ENCODE measurements at places on chromosomes 12 and 14. TPM values are rescaled to one million over a fixed set of nuclear protein-coding genes. Genes with fewer than 3 reads are reported as not detected.
A peak's percentile ranks its signal among the peaks of the same experiment; 100 is the strongest.

DNA sequence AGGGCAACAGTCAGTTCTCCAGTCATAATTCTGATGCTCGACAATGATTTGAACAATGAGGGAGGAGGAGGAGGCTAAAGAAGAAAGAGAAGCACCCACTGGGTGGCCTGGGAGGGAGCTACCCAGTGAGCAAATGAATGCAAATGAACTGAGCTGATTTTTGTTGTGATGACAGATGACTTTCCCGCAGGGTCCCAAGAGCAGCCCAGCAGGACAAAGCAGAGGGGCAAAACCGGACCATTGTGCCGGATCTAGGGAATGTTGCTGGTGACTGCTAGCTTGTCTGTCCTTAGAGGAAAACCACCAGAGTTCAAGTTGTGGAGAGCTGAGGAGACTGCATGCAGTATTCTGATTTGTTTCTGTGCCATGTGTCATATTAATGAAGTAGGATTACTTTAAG, 162.8 kb downstream of the MON2 start:
- no peaks in the 10 kb centered on the region for H3K4me1 ChIP-seq
- H3K27me3 ChIP-seq = peaks cover 71% of the 10 kb centered on the region
- no peak overlapping the region for H3K4me3 ChIP-seq
- H3K27ac ChIP-seq = no peak overlapping the region

DNA sequence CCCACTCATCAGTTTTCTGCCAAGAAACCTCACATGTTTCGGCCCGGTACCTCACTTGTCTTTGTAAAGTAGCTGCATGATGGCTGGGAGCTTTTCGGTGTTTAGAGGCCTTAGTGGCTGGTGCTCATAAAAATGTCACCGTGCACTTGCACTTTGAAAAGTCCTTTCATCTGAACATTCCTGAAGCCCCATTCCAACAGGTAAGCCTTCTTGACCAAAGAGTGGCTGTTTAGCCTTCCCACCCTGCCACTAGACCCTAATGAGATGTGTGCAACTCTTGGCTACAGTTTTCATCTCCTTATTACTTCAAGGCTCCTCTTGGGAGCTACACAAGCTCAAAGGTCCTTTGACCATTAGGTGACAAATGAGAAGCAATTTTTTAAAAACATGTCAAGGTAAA, 135.2 kb downstream of the HMGA2 start:
- no peaks in the 10 kb centered on the region for H3K4me1 ChIP-seq
- DNase-seq = no peak
- H3K27me3 ChIP-seq = peaks cover 21% of the 10 kb centered on the region
- H3K4me3 ChIP-seq = no peak overlapping the region
- no peak overlapping the region for H3K27ac ChIP-seq
- H3K36me3 ChIP-seq = no peaks in the 10 kb centered on the region

DNA sequence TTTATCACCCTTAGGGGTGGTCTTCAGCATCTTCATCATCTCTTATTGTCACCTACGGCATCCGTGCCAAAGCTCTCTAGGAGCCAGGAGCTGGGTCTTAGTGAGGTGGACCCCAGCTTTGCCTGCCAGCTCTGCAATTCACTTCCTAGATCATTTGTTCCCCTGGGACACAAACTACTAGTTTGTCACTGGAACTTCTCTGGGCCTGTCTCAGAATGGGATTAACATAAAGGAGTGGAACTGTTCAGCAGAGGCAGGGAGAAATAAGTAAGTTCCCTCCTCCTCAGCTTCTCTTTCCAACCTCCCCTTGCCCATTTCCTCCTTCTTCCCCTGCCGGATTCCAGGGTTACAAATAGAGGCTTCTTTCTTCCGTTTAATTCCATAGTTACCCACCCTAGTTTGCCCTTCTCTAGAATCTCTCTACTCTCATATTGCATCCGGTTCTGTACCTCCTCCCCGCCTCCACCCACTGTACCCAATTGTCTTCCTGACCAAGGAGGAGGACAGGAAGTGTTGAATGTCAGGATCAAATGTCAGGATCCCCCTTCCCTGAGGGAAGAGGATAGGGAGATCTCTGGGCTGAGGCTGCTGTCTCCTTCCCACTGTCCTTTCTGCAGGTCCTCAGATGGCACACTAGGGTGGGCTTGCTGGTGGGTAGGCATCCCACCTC, 25.0 kb downstream of the LARP4 start:
- H3K27me3 ChIP-seq = no peaks in the 10 kb centered on the region
- H3K36me3 ChIP-seq = peaks cover 10% of the 10 kb centered on the region
- H3K27ac ChIP-seq = no peak overlapping the region
- peaks cover 8% of the 10 kb centered on the region for H3K4me1 ChIP-seq
- H3K4me3 ChIP-seq = no peak overlapping the region
- DNase-seq = no peak

- H3K4me1 ChIP-seq = no peaks in the 10 kb centered on the region
- H3K36me3 ChIP-seq = peaks cover 7% of the 10 kb centered on the region
- no peak for DNase-seq
- H3K27me3 ChIP-seq = no peaks in the 10 kb centered on the region
Observed at GRCh38 chr12:89411846-89412245, 59.5 kb upstream of the DUSP6 start.

GRCh38 chr14:88348546-88348945, 25.5 kb upstream of the KCNK10 start:
- no peaks in the 10 kb centered on the region for H3K36me3 ChIP-seq
- DNase-seq = no peak
- H3K27me3 ChIP-seq = peaks cover 3% of the 10 kb centered on the region
- no peak overlapping the region for H3K4me3 ChIP-seq
- no peak overlapping the region for H3K27ac ChIP-seq

- H3K27ac ChIP-seq = no peak overlapping the region
- no peaks in the 10 kb centered on the region for H3K4me1 ChIP-seq
- no peak for DNase-seq
- H3K27me3 ChIP-seq = peaks cover 3% of the 10 kb centered on the region
- H3K36me3 ChIP-seq = no peaks in the 10 kb centered on the region
- H3K4me3 ChIP-seq = no peak overlapping the region
Observed at GRCh38 chr12:155006-155405, 59.0 kb downstream of the SLC6A12 start.

DNA sequence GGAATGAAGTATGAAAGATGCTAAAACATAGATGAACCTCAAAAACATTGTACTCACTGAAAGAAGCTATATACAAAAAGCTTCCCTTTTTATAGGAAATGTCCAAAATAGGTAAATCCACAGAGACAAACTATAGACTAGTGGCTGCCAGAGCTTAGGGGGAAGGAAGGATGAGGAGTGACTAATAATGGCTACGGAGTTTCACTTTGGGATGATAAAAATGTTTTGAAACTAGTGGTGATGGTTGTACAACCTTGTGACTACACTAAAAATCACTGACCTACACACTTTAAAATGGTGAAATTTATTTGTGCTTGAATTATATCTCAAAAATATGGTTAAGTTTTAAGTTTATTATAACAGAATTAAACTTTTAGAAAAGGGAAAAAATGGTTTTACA, 37.1 kb upstream of the AMN1 start:
- no peaks in the 10 kb centered on the region for H3K27me3 ChIP-seq
- DNase-seq = no peak
- H3K4me1 ChIP-seq = peaks cover 18% of the 10 kb centered on the region
- H3K27ac ChIP-seq = no peak overlapping the region
- no peak overlapping the region for H3K4me3 ChIP-seq

GRCh38 chr12:98861251-98861650, 216.2 kb downstream of the APAF1 start:
- no peak overlapping the region for H3K4me3 ChIP-seq
- H3K36me3 ChIP-seq = no peaks in the 10 kb centered on the region
- H3K27me3 ChIP-seq = peaks cover 12% of the 10 kb centered on the region
- DNase-seq = no peak

GRCh38 chr12:120736404-120737331, 11.0 kb downstream of the ACADS start:
- no peak overlapping the region for H3K4me3 ChIP-seq
- DNase-seq = no peak
- no peaks in the 10 kb centered on the region for H3K4me1 ChIP-seq
- H3K36me3 ChIP-seq = peaks cover 5% of the 10 kb centered on the region
- no peaks in the 10 kb centered on the region for H3K27me3 ChIP-seq

- no peaks in the 10 kb centered on the region for H3K4me1 ChIP-seq
- H3K27me3 ChIP-seq = no peaks in the 10 kb centered on the region
- DNase-seq = no peak
- no peaks in the 10 kb centered on the region for H3K36me3 ChIP-seq
- no peak overlapping the region for H3K27ac ChIP-seq
Observed at GRCh38 chr14:38409071-38409705, 153.3 kb upstream of the CLEC14A start.

- H3K4me3 ChIP-seq = no peak overlapping the region
- H3K27ac ChIP-seq = peak overlapping the region; percentile 65
- peaks cover 37% of the 10 kb centered on the region for H3K4me1 ChIP-seq
- H3K27me3 ChIP-seq = no peaks in the 10 kb centered on the region
- H3K36me3 ChIP-seq = peaks cover 41% of the 10 kb centered on the region
Observed at GRCh38 chr12:96919510-96920210, 12.6 kb downstream of the NEDD1 start.

DNA sequence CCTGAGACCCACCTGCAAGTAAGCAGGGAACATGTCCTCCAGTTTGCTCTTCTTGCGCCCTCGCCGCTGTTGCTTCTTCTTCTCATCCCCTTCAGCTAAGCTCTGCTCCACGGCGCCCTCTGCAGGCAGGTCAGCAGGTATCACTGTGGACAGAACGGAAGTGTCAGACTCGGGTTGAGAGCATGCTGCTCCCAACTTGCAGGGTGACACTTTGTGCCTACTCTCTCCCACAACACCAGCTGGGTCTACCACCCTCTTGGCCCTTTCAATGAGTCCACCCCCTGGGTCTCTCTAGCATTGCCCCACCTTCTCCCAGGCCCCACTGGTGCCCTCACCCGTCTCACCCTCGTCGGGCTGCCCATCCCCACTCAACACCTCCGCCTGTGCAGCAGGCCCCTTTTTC, 16.7 kb downstream of the KMT2D start:
- peaks cover 58% of the 10 kb centered on the region for H3K36me3 ChIP-seq
- H3K4me3 ChIP-seq = no peak overlapping the region
- H3K27ac ChIP-seq = no peak overlapping the region

DNA sequence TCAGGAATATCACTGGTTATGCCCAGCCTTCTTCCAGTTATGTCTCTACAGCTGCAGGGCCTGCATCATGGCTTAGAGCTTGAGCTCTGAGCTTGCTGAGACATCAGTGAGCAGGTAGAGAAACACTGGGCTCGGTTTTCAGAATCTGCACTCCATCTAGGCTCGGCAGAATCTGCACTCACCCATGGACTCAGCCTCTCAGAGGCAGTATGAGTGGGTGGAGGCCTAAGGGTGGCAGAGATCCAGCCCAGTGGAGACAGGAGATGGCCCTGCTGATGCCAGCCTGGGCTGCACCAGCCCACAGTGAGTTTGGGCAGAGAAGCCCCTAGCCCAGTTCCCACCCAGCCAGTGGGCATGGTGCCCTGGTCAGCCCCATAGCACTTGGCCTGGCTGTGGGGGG, 12.8 kb downstream of the KRT80 start:
- H3K36me3 ChIP-seq = no peaks in the 10 kb centered on the region
- no peak overlapping the region for H3K4me3 ChIP-seq
- DNase-seq = no peak
- H3K27ac ChIP-seq = no peak overlapping the region
- peaks cover 10% of the 10 kb centered on the region for H3K27me3 ChIP-seq

DNA sequence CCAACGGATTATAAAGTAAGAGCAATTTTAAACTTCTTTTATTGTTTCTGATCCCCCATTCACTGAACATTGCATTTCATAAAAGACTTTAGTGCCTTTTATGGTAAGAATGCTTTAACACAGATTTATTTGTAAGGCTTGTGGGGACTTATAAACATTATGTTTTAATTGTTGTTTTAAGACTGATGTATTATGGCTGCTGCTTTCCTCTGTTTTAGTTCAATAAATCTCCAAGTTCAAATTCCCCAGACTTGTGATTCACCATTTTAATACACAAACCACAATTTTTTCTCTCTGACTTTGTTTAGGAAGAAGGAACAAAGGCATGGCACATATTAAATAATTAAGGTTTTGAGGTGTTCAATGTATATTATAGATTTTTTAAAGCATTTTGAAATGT, 753.3 kb downstream of the SLC6A15 start:
- H3K36me3 ChIP-seq = no peaks in the 10 kb centered on the region
- H3K4me1 ChIP-seq = no peaks in the 10 kb centered on the region
- no peaks in the 10 kb centered on the region for H3K27me3 ChIP-seq
- H3K27ac ChIP-seq = no peak overlapping the region

DNA sequence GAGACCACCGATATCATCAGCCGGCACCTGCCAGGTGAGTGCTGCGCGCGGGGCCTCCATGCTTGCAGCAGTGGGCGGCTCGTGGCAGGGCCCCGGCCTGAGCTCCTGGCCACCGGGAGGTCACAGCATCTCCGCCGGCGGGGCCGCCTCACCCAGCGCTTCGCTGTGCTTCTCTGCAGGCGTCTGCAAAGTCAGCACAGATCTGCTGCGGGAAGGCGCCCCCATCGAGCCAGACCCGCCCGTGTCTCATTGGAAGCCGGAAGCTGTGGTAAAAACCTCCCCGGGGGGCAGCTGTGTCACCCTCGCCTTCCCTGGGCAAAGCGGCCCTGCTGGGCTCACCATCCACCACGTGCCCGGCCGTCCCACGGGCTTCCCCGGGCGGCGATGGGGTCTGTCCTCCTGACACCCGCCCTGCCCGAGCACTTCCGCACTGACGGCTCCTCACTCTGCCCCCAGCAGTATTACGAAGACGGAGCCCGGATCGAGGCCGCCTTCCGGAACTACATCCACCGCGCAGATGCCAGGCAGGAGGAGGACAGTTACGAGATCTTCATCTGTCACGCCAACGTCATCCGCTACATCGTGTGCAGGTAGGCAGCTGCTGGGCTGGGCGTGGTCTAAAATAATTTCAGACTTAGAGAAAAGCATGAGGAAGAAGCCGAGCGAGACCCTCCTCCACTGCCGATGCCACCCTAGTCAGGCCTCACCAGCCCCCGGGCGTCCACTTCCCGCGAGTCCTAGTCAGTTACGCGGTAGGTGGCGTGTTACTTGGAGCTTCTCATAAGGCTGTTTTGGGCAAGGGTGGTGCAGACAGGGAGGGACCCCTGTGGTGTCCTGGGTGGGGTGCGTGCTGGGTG, 7.1 kb downstream of the PGAM5 start:
- no peaks in the 10 kb centered on the region for H3K27me3 ChIP-seq
- H3K27ac ChIP-seq = no peak overlapping the region
- H3K4me1 ChIP-seq = peaks cover 6% of the 10 kb centered on the region
- no peak for DNase-seq
- no peak overlapping the region for H3K4me3 ChIP-seq

GRCh38 chr14:96614481-96614881, 112.3 kb downstream of the PAPOLA start:
- DNase-seq = no peak
- H3K4me3 ChIP-seq = no peak overlapping the region
- no peaks in the 10 kb centered on the region for H3K36me3 ChIP-seq
- H3K27me3 ChIP-seq = peaks cover 16% of the 10 kb centered on the region
- H3K4me1 ChIP-seq = no peaks in the 10 kb centered on the region
- no peak overlapping the region for H3K27ac ChIP-seq

GRCh38 chr14:67973436-67973835, 153.9 kb downstream of the RAD51B start:
- H3K27me3 ChIP-seq = no peaks in the 10 kb centered on the region
- no peaks in the 10 kb centered on the region for H3K4me1 ChIP-seq
- H3K4me3 ChIP-seq = no peak overlapping the region
- H3K36me3 ChIP-seq = peaks cover 3% of the 10 kb centered on the region
- H3K27ac ChIP-seq = no peak overlapping the region

- no peaks in the 10 kb centered on the region for H3K36me3 ChIP-seq
- no peak overlapping the region for H3K27ac ChIP-seq
- no peaks in the 10 kb centered on the region for H3K27me3 ChIP-seq
- DNase-seq = no peak
- H3K4me3 ChIP-seq = no peak overlapping the region
- peaks cover 10% of the 10 kb centered on the region for H3K4me1 ChIP-seq
Observed at GRCh38 chr12:116365606-116366455, 88.3 kb upstream of the MED13L start.

GUCY2C gene
- total RNA-seq = not detected

CCDC177 gene
- total RNA-seq = 0.08 TPM

CLEC2B gene
- 13.1 TPM for total RNA-seq

IL23A gene
- 40.0 TPM for total RNA-seq

TAS2R14 gene
- 2.9 TPM for total RNA-seq

C14orf132 gene
- 0.20 TPM for total RNA-seq

NIN gene
- 39.9 TPM for total RNA-seq

OAS2 gene
- total RNA-seq = 113 TPM

All from activated T-helper 1 cell treated with anti-CD3 and anti-CD28 coated beads, Interleukin-12 subunit alpha, Interleukin-12 subunit beta, Interleukin-2, Interleukin-4 antibody, amounts not matched to agents 30 ng/mL and 10 ng/mL and 1 ng/mL, durations not matched to agents 14 hours and 24 hours and 36 hours (primary cell).